ENCODE measurements at places on chromosomes 6 and 20.

- DNase-seq: no peak
Measured at GRCh38 chr6:37354526-37355384, 972 bp downstream of the RNF8 start.

DNA sequence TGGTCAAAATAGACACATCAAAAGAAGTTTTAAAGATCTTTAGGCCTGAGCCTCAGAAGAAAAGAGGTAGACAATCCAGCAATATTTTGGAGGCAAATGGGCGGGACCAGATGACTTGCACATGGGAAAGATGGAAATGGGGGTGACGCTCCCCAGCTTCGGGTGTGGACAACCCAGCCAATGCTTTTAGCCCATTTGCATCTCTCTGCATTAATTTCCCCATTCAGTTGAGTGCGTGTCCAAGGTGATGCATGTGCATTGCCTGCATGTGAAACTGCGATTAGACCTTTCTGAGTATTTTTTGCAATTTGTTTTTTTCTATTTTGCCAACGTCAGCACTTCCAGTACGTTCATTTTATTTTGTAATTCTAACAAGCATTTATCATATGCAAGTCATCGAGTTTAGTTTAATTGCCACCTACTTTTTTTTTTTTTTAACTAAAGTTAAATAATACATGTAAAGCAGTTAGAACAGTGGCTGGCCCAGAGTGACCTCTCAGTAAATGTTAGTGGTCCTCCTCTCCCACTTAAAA is 24.2 kb downstream of the PDRG1 start:
- DNase-seq: no peak

- no peak for DNase-seq
Measured at GRCh38 chr6:33414592-33415271, 3.2 kb downstream of the CUTA start.

DNA sequence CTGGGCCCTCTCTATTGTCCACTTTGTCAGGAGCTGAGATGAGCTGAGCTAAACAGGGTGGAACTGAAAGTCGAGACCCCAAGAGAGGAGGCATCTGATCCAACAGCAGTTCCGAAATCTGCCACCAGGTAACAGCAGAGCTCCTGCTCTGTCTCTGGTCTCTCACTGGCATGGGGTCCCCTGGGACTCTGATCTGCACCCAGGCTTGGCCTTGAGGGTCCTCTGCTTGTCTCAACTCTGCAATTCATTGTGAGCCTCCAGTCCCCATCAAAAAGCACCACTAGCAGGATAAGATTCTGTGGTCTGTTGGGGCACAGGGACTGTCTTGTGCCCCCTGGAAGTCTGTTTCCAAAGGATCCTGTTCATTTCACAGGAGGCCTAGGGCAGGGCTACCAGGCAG is 62.5 kb upstream of the TOP1 start:
- no peak for DNase-seq
